ENCODE measurements at places on chromosomes 2 and 18.

DNA sequence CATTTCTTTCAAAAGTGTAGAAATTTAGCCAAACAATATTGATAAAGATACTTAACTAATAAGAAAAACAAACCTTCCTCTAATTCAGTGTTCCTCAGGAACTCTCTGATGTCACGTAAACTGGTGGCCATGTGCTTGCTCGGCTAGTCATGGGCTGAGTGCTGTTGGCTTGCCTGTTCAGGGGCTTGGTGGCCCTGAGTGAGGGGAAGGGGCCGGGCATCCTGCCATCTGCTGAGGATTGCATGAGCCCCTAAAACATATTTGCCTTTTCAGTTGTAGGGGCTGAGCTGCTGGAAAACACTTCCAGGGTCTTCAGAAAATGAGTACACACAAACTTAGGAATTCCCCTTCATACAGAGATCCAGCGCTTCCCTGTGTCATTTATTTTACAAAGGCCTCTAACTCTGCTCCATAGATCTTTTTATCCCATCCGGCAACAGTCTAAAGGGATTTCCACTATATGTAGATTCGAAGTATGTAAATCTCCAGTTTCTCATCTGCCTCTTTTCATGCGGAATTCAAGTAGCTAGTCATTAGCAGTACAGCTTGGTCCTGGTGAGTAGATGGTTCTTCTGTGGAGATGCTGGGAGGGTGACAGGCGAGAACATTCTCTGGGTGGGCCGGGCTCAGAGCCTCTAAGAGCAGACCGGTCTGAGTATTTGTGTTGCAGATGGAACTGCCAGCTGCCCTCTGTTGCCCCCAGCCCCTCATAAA, 20.1 kb upstream of the NFATC1 start:
- DNase-seq: no peak

GRCh38 chr2:211033765-211034164, 477.4 kb downstream of the CPS1 start:
- DNase-seq: no peak

DNA sequence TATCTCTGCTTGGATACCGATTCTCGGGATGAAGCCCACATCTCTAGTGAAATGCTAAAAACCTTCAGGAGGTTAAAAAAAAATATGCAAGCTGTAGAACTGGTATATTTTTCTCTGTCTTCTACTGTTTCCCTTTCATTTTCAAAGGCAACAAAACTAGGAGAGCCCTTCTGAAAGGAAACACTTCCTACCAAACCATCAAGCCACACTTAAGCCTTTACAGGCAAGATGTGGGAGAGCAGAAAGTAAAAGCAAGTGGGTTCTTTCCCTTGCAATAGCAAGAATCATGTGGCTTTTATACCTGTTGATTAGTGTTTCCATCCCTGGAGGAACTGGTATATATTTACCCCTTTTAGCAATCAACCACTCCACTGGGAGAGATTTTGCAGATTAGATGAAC, 147.9 kb upstream of the ACAA2 start:
- DNase-seq: no peak

DNA sequence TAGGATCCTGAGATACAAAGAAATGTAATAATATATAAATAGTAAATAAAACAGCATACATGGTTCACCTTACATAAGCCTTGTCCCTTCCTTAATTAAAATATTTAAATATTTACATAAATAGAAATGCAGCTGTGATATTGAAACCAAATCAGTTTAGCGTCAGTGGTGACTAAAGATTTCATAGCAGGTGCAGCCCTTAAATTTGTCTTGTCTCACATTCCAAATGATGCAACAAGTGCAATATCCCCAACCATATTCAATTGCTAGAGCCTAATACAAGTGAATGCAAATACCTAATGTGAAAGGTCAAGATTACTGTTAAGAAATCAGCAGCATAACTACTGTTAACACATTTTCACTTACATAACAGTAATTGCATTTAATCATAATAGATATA, 539.5 kb downstream of the NYAP2 start:
- no peak for DNase-seq

- DNase-seq: no peak
These were observed 107.7 kb downstream of the ICA1L start for GRCh38 chr2:202763916-202764315.

DNA sequence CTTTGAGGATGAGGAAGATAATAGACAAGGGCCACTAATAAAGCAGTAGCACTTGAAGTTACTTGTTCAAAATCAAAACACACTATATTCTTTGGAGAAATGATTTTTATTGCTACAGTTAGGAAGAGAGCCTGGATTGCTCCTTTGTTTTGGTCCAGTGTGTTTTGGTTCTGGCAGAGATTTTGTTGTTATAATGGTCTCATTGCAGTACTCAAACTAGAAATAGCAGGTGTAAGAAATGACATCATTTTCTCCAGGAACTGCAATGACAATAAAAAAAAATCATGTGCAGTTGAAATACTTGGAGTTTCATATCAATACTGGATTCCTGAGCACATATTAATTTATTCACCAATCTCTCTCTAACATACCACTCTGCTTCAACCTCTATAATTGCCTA, 490.3 kb downstream of the CCDC85A start:
- no peak for DNase-seq
